Hematopoietic multipotent progenitor cell (in vitro differentiated cells): ENCODE measurements at places on chromosomes 11 and 22.

GRCh38 chr11:70585236-70585545, 186.9 kb downstream of the CTTN start:
- no peak for DNase-seq

- no peak for DNase-seq
Observed at GRCh38 chr11:78214331-78215194, 25.8 kb downstream of the USP35 start.

DNA sequence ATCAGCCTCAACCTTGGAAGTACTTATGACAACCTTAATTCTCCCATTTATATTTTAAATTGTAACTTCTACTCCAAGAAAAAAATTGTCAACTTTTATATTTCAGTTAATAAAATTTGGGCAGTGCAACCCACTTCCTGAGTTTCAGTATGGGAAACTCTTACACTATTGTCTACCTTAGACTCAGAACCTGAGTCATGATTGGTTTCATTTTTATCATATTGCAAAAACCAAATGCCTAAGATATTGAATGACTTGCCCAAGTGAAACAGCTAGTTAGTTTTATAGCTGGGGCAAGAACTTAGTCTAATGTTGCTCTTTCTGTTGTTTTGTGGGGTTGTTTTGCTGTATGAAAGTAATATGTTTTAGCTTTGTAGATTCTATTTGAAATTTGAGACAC, 334.0 kb upstream of the ARHGAP42 start:
- no peak for DNase-seq

- no peak for DNase-seq
Observed at GRCh38 chr11:69008737-69009440, 4.2 kb downstream of the MRGPRF start.

GRCh38 chr11:74018331-74019005, 9.6 kb upstream of the UCP3 start:
- peak; percentile 36 for DNase-seq

GRCh38 chr22:28480000-28480715, 199.5 kb downstream of the TTC28 start:
- no peak for DNase-seq

DNA sequence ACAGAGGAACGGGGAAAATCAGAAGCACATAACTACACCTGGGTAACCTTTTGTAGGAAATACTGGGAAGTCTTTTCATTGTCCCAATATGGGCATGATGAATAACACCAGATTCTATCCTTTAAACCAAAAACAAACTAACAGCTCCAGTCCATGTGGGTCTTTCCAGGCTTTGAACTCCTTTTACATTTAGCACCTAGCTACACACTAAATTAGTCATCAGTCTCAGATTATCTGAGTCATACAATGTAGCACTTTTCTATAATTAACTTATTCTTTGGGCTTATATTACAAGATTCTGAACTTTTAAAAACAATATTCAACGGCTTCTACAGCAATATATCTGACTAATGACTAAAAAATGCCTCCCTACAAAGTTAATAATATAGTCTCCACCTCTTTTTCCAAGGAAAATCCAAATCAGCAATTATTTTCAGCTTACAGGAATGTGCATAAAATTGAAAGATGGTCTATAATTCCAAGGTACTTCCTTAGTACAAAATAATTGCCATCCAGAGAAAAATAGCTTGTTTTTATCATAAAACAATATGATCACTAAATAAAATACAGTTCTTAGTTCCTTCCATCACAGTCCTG, 26.3 kb downstream of the STK33 start:
- DNase-seq = no peak

DNA sequence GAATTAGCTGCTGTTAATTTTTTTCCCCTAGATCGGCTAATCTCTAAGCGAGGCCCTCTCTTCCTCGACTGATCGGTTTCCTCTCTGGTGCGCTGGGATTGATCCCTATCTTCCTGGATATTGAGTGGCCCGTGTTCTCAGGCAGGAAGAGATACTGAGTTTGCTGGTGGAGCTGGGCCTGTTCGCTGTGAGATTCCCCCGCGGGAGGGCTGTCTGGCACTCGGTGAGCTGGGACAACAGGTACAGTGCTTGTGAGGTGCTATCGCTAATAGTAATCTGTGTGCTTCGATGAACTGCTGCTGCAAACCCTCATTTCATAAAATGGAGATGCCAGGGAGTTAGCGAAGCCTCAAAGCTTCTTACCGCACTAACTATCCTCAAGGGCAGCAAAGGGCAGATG, 310.3 kb downstream of the NXPE2 start:
- no peak for DNase-seq

DNA sequence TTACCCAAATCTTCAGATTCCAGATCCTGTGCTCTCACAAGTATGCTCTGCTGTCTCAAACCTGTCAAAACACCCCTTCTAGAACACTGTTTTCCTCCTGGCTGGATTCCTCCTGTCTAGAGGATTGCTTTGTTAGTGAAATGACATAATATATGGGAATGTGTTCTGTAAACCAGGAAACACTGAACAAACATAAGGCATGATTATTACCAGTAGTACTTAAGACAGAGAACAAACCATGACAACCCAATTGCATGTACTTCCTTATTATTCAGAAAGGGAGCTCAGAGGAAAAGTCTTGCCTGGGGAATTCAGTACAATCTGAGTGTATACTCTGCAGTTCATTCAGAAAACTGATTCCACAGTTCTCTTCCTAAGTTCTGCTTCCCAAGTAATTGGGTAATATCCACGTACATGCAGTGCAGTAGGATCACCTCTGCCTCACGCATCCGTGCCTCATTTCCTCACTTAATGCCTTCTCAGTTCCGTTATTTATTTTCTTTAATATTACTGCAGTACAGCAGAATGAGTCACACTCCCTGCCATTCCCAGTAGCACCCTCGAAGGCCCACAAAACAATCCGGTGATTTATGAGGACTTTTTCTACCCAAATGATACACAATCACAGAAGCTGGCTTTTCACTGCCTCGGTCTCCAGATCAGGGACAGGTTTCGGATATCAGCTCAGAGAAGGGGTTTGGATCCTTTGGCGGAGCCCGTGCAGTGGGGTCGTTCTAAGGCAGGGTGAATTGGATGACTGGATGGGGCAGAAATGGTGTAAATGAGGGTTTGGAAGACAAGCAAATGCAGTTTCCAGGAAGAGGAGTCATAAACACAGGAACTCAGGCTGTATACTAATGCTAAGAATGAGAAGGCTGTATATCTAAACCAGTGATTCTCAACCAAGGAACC, 896.9 kb downstream of the KCNA4 start:
- no peak for DNase-seq

DNA sequence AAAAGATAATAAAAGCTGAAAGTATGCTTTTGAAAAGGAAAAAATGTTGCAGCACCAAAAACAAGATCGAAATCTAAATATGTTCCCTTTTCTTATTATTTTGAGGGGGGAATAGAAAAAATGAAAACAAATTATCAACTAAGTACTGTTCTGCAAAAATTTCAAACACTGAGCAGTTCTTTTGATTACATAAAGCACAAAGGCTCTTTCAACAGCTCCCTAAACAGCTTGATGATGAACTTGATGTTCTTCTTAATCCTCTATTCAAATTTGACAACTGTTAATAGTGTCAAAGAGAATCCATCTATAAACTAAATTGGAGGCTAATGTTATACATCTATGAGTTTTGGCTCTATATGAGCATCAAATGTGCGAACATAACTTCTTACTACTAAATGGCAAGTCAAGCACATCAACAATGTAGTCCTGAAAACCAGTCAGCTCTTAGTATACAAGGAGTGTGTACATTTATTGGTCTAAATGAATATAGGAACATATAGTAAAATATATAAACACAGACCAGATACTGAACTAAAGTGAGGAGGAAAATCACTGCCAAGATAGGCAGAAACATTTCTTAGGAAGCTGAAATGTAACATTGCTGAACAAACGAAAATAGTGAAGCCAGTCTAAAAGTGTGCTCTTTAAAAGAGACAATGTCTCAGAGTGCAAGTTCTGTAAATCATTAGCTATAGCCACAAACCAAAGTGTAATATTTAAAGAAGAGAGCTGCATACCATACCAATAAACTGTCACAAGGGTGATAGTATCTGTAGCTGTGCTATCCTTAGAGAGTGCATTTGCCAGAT, 94.3 kb downstream of the SOX6 start:
- DNase-seq = no peak

- DNase-seq = no peak
Observed at GRCh38 chr11:17393472-17393871, 5.0 kb upstream of the KCNJ11 start.

DNA sequence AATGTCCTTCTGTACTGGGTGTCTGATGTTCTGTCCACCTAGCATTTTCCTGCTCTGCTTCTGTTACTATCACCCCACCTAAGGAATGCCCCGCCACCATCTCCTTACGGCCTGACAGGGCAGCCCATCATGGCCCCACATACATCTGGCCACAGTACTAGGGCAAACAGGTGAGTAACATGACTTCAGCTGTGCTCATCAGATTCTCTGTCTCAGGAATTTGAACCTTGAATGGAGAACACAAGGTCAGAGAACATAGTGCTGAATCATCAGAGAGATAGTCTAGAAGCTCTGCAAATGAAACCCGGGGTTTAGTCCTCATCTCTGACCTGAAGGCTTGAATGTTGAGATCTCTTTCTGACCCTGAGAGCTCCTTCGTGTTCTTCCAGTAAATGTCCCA, 32.4 kb downstream of the ZC3H12C start:
- DNase-seq = no peak

DNA sequence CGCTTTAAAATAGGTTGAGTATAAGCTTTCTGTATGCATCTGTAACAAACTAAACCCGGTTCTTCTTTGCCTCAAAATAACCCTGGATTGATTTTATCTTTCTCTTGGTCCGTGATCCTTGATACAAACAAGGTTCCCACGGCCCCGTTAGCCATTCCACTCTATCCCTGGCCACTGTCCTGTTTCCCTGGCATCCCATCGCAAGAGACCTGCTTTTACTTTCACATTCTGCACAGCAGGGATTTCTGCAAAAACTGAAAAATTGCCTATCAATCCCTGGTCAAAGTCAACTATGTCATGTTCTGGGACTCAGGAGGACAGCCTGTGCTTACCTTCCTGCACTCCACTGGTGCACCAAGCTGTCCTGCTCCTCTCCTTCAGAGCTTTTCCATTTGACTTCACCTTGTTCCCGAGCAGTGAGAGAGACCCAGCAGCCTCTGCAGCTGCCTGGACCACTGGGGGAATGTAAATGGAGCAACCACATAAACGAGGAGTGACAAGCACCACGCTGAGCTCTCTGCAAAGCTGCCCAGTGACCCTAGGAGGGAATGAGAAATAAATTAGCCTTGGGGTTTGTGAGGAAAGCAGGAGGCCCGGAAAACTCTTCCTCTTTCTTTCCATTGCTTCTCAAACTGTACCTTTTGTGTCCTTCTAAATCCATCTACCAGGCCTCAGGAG, 175.9 kb downstream of the NTM start:
- DNase-seq = no peak
